Posterior cingulate gyrus (tissue), 11 donors: ENCODE measurements at places on chromosomes 3 and 15.

DNA sequence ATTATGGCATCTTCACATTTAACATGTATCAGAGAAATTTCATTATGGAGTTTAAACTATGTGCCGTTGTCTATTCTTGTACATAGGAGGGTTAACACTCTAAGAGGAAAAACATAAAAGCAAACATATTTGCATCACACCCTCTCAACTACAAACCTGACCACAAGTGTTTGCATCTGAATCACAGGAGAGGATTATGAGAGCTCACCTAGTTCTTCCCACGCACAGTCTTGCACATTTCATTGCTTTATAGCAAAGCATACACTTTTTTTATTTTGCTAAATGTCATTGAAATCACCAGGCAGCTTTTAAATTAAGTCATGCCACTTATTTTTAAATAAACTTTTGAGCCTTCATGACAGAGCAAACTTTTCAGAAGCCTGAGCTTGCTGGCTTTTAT, 12.5 kb downstream of the TRAT1 start:
- DNase-seq: no peak

- DNase-seq: no peak
Observed at GRCh38 chr15:98909968-98910885, 97.4 kb downstream of the PGPEP1L start.

GRCh38 chr3:53083521-53083920, 37.6 kb upstream of the SFMBT1 start:
- no peak for DNase-seq

DNA sequence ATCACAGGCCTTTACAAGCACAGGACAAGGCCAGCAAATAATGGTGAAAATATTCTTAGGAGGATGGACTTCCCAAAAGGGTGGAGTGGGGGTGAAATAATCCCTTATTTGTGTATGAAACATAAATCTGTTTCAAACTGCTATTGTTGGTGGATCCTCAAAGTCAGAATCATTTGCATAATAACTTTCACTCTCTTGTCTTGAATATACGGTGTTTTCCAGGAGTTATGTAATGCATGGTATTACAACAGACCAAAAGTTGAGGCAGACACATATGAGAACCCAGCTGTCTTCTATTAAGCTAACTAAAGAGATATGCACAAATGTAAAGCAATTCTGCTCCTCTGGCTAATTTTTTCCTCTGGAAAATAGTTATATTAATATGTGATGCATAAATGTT, 57.7 kb downstream of the PRTG start:
- DNase-seq: no peak

DNA sequence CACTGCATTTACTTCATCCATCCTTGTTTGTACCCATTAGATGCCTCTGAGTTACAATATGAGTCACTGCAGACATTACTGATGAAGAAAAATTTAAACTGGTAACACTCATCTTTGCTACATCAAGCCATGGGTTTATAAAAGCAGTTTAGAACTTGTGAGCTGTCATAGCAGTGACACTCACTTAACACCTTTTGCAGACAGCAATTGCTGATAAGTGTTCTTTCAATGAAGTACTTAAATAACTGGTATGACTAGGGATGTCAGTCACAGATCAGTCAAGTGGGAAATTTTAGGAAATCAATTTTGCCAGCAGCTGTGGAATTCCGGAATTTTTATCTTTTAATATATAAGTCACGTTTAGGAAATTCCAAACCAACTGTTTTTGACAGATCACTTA, 643.0 kb downstream of the TBL1XR1 start:
- no peak for DNase-seq

- DNase-seq: peak; percentile 20
Observed at GRCh38 chr3:48634661-48635221, 520 bp downstream of the SLC26A6 start.

DNA sequence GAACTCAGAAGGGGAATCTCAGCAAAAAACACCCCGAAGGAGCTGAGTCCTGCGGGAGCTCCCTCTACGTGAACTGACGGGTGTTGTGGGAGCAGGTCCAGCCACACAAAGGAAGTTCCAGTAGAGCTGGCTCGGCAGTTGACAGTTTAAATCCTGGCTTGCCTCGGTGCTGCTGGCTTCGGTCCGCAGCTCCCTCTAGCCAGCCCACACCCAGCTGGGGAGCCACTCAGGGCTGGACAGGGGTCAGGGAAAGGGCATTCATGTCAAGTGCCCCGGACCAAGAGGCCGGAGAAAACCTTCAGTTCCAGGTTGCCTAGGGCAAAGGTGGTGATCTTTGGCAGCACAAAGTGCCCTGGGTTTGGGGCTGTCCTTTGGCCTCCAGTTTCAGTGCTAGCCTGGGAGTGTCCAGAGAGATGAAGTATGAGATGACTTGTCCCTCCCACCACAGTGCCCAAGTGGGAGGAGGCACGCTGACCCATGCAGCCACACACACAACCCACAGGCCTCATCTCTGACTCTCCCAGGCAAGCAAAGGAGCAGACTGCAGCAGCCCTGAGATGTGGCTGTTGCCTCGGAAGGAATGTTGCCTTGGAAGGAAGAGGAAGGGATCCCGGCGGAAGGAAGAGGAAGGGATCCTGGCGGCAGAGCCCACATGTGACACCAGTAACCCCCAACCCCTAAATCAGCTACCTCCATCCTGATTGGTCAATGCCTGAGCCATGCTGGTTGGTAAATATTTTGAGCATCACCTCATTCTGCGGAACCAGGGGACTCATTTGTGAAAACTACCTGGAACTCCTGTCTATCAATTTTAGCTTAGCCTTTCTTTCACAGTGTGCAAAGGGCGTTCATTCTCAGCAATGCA, 13.9 kb upstream of the ANPEP start:
- DNase-seq: no peak

DNA sequence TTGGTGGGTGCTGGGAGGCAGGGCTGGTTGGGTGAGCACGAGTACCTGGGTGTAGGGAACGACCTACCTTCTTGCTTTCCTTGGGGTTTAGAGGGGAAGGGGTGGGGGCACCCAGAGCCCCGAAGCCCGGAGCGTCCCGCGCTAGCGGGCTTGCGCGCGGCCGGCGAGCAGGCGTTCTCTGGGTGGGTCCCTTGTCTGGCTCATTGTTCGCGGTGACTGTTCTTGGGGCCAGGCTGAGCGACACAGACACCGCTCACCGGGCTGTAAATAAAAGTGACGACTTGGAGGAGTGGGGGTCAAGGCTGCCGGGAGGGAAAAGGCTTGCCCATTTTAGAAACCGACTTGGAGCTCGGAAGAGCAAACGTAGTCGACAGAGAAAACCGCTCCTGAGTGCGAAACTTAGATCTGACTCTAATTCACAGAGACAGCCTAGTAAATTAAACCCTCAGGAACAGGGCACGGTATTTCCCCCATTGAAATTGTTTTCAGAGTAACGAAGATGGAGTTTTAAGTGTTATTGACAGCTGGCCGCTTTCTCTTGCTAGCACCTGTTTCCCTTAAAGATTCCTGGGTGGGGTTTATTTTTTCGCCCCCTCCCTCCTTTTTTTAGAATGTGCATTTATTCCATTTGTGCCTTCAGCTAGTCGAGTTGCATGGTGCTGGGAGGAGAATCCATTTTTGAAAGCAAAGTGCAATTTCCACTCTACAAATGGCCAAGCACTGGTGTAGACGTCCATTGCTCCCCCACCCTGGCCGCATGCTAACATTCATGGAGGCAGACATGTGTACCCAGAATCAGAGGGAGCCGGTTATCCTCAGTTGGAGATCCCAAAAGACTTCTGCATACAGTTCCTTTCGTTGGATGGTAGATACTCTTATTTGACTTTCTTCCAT, 532.1 kb upstream of the SEMA6D start:
- DNase-seq: no peak

DNA sequence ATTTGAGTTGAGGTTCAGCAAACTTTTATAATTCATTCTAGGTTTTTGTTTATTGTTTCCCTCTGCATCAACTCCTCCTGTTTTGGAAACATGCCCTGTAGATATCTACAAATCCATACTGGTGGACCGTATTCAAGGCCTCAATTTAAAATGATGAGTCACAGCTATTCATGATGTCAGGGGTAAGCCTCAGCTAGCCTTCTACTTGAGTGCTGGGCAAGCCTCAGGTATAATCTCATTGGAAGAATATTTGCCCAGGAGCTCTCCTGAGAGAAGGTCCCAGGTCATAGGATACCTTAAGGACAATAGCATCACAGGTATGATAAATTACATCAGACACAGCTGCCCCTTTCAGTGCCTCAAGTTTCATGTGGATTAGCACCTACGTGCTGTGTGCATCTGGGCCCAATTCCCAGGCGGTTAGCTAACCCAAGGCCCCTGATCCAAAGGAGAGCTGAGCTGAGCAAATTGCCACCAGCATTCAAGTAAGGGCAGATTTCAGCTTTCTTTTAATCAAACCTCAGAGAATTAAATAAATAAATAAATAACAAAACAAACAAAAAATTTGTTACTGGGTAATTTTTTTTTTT, 87.5 kb downstream of the KCNMB2 start:
- no peak for DNase-seq

DNA sequence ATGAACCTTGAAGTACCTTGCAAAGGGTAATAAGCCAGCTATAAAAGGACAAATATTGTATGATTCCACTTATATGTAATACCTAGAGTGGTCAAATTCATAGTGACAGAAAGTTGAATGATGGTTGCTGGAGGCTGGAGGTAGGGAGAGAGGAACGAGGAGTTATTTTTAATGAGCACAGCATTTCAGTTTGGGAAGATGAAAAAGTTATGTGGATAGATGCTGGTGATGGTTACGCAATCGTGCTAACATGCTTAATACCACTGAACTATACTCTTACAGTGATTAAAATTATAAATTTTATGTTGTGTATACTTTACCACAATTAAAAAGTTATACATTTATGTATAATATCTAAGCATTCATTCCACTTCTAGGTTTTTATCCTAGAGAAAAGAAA, 168.6 kb downstream of the GRM7 start:
- no peak for DNase-seq

- no peak for DNase-seq
Observed at GRCh38 chr3:148708409-148708808, 10.7 kb downstream of the AGTR1 start.

- no peak for DNase-seq
Observed at GRCh38 chr3:29408676-29409075, 127.8 kb downstream of the RBMS3 start.

DNA sequence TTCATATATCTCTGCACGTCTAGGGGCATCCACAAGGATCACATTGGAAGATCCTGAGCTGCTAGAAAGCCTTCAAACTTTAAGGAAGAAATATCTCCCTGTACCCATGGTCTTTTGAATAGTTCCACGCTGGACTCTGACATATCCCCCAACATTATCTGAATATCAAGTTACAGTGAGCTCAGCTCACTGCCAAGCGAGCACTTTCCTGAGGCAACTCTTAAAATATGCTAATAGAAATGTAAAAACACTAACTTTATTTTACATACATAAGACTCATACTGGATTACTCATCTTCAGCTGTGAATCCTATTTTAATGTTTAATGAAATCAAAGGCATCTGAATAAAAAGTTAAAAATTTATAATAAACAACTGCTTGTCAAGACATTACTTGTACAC, 420.2 kb upstream of the CCDC54 start:
- DNase-seq: no peak

DNA sequence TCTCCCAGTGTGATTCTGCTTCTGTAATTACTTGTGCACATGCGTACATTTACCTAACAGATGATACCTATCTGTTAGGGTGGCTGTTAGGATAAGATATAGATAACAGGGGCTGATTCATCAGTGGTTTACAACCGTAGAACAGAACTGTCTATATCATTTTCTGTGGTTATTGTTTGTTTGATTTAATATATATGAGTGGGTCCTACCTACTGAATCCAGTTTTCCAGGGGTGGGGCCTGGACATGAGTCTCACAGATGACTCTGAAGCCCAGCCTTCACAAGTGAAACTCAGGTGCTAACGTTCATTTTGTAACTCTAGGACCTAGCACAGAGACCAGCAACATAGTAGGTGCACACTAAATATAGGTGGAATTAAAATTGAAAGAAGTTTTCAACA, 10.4 kb upstream of the ACAP2 start:
- no peak for DNase-seq

DNA sequence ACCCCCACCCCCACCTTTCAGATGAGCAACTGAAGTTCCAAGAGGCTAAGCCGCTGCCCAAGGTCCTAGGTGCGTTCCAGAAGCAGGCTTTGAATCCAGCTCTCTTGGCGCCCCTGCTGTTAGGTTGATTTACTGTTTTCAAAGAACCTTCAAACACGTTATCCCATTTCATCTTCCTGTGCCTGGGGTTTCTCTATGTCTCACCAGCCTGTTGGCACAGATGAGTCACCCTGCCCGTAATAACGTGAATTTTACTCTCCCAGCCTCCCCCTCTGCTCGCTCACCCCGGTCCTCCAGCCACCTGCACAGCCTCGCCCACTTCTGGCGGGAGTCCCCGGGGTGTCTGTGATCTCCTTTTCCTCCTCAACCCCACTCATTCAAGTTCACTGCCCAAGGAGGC, 13.0 kb upstream of the TSEN2 start:
- DNase-seq: no peak

DNA sequence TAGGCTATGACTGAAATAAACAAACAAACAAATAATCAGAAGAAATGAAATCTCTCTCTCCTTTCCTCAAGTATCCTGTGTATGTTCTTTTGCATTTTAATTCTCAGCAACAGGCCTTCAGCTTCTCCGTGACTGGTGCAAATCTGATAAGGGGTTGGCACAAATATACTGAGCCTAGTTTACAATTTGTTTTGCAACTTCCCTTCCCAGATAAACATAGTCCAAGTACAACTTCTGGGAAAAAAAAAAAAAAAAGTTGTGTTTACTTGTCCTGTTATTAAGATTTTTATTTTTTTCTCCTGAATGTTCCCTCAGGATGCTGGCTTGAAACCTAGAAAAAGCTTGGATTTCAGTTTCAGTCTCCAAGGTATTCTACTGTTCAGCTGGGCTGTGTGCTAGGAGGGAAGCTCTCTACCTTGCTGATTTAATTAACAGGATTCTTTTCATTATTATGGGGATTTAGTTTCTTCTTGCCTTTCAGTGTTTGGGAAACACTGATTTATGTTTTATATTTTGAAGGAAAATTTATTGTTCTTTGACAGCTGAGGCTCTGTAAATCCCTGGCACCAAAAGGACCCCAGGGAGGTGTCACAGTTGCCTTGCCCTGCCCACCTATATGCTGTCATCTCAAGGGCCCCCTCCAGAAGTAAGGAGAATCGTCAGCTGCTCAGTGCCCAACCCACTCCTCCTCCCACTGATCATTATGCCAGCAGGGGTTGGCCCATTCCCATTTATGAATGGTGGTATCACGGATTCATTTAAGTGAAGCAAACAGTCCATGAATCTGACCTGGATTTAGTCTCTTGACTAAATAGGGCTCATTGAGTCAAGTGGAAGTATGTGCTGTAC, 185.2 kb downstream of the MEIS2 start:
- DNase-seq: no peak

DNA sequence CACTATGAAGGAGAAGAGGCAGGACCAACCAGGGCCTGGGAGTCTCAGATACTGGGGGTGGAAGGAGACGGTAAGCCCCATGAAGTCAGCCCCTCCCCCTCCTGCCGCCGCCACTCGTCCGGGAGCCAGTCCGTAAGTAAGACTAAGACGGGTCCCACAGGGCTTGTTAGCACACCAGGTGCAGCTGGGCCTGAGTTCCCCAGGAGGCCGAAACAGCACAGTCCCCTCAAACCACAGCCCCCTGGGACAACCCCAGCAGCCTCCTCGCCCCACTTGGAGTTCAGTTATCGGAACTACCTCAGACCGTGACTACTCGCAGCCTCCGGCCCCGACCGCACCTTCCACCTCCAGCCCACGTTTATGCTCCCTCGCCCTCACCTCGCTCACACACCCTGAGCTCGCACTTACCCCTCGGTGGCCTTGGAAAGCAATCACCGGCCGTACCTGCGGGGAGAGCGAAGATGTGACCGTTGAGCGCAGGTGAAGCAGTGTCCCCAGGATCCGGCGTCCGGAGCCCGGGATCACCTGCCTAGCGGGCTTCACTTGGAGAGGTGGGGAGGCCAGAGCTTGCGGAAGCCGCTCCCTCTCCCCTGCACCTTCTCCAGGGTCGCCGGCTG, 557 bp downstream of the ELL3 start:
- DNase-seq: no peak
